CD14-positive monocyte (primary cell): ENCODE measurements at places on chromosomes 12 and 14. TPM values are rescaled to one million over a fixed set of nuclear protein-coding genes. Genes with fewer than 3 reads are reported as not detected.

The GARIN6 gene
- polyA plus RNA-seq, result not detected

The KRT85 gene
- polyA plus RNA-seq, result not detected

The BDKRB1 gene
- not detected for polyA plus RNA-seq

The CFAP54 gene
- not detected in 2 replicates for polyA plus RNA-seq

The CAPS2 gene
- polyA plus RNA-seq, result 0.28 and 0.49 TPM in 2 replicates

The GOLT1B gene
- polyA plus RNA-seq, result 6.0 and 14.0 TPM in 2 replicates

The SRRM4 gene
- polyA plus RNA-seq, result not detected

- DNase-seq, result no peak
- no peaks in the 10 kb centered on the region for H3K4me1 ChIP-seq
- no peaks in the 10 kb centered on the region for H3K27me3 ChIP-seq
- no peaks in the 10 kb centered on the region for H3K36me3 ChIP-seq
Observed at GRCh38 chr12:23585156-23585781, 364.2 kb downstream of the SOX5 start.

- peaks cover 12% of the 10 kb centered on the region for H3K4me1 ChIP-seq
- no peak overlapping the region for H3K27ac ChIP-seq
- H3K4me3 ChIP-seq, result no peak overlapping the region
- H3K36me3 ChIP-seq, result no peaks in the 10 kb centered on the region
Observed at GRCh38 chr12:46921764-46922133, 96.0 kb upstream of the SLC38A4 start.

DNA sequence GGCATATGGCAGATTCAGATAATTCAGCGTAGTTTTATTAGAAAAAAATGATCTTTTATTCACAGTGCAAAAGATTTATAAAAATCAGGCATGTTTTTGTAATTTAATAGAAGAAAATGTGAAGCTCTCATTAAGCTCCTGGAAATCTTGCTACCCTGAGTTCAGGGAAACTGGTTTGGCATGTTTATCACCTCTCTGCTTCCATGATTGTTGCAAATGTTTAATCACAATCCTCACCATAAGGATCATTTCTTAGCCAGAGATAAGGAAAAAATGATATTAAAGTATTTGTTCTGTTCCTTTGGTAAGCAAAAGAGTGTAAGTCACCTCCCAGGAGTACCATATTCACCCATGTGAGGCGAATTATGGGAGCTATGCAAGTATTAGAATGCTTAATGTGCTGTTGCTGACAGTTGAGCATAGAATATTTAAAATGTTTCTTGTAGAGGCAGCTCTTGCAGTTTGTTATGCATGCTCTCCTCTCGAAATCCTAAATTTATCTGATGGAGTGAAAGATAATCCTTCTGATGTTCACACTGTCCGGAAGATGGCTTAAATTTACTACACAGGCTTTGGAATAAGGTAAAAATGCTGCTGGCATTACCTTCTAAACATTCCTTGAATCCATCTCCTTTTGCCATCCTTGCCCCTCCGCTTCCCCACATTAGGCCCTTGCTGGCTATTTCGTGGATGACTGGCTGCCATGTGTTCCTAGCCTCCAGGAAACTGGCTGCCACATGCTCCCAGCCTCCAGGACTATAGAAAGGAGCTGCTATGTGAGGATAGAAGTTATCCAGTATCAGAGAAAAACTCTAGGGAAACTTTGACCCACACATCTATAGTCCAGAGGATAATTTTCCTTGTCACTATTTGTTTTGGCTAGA, 115.8 kb upstream of the CCDC198 start:
- DNase-seq, result no peak
- H3K27me3 ChIP-seq, result no peaks in the 10 kb centered on the region
- H3K4me3 ChIP-seq, result no peak overlapping the region
- H3K4me1 ChIP-seq, result no peaks in the 10 kb centered on the region
- H3K36me3 ChIP-seq, result no peaks in the 10 kb centered on the region

DNA sequence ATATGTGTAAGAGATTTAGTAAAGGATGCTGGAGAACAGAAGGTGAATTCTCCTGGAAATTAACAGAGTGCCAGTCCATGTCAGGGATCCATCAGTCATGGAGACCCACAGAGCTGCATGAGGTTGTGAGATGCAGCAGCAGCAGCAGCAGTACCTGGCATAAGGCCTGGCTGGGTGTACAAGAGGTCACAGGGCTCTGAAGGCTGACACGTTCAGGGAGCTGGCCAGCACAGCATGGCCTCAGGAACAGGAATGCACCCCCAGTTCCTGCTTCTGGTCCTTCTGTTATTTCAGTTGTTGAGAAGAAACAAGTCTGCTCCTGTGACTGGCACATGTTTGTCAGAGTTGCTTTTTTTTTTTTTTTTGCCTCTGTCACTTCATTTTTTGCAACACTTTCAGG, 210.8 kb downstream of the CNTN1 start:
- no peaks in the 10 kb centered on the region for H3K27me3 ChIP-seq
- no peak overlapping the region for H3K4me3 ChIP-seq
- H3K27ac ChIP-seq, result no peak overlapping the region
- H3K4me1 ChIP-seq, result no peaks in the 10 kb centered on the region

- no peaks in the 10 kb centered on the region for H3K36me3 ChIP-seq
- no peaks in the 10 kb centered on the region for H3K27me3 ChIP-seq
- H3K27ac ChIP-seq, result no peak overlapping the region
- H3K4me1 ChIP-seq, result peaks cover 24% of the 10 kb centered on the region
- H3K4me3 ChIP-seq, result peak overlapping the region; percentile 24
Observed at GRCh38 chr14:61355892-61356325, 34.5 kb downstream of the PRKCH start.

DNA sequence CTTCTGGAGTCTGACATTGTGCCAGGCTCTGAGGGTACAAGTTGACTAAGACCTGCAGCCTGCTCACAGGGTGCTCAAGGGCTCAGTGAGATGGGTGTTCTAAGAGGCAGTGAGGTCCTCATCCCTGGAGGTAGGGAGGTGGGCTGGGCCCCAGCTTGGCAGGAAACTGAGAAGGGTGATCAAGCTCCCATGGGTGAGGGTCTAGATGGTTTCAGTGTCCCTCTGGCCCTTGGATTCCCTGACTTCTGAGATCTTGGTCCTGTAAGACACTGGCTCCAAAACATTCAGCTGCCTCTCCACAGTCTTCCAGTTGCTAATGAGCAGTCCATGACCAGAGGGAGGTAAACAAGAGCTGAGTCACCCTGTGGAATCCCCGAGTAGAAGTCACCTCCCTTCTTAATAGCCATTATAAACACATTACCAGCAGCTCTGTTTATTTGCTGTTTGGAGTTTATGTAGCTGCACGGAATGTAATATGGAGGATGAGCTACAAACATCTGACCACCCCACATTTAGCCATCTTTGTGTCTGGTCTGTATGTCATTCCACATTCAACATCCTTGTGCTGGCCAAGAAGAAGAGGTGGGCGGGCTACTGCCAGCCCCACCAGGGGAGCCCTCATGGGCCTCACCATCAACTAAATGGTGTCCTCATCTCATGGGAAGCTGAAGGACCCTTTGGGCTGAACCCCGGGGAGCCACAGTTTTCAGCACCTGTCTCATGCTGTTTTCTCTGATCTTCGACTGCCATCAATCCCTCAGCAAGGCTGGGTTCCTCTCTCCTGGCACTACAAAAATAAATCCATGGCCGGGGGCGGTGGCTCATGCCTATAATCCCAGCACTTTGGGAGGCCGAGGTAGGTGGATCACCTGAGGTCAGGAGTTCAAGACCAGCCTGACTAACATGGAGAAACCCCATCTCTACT, 37.2 kb upstream of the BDKRB2 start:
- H3K4me3 ChIP-seq, result no peak overlapping the region
- no peak for DNase-seq
- no peak overlapping the region for H3K27ac ChIP-seq
- no peaks in the 10 kb centered on the region for H3K36me3 ChIP-seq

- no peaks in the 10 kb centered on the region for H3K4me1 ChIP-seq
- no peaks in the 10 kb centered on the region for H3K27me3 ChIP-seq
- no peaks in the 10 kb centered on the region for H3K36me3 ChIP-seq
- no peak for DNase-seq
Observed at GRCh38 chr14:50410071-50410470, 13.4 kb upstream of the CDKL1 start.
